Activated naive CD4-positive, alpha-beta T cell treated with anti-CD3 and anti-CD28 coated beads, Interleukin-2, amount 10 ng/mL, durations not matched to agents 7 days and 5 days (primary cell): ENCODE measurements at places on chromosomes 12 and 14.
A peak's percentile ranks its signal among the peaks of the same experiment; 100 is the strongest.

- peak overlapping the region; percentile 68 for H3K4me3 ChIP-seq
- no peak overlapping the region for H3K27ac ChIP-seq
- H3K27me3 ChIP-seq, result peaks cover 47% of the 10 kb centered on the region
Measured at GRCh38 chr12:188910-189621, 24.9 kb downstream of the SLC6A12 start.

- no peaks in the 10 kb centered on the region for H3K4me1 ChIP-seq
- no peak overlapping the region for H3K4me3 ChIP-seq
- DNase-seq, result no peak
- H3K27me3 ChIP-seq, result peaks cover 3% of the 10 kb centered on the region
- H3K36me3 ChIP-seq, result no peaks in the 10 kb centered on the region
- H3K27ac ChIP-seq, result no peak overlapping the region
Measured at GRCh38 chr14:104518659-104519350, 60.8 kb upstream of the C14orf180 start.

DNA sequence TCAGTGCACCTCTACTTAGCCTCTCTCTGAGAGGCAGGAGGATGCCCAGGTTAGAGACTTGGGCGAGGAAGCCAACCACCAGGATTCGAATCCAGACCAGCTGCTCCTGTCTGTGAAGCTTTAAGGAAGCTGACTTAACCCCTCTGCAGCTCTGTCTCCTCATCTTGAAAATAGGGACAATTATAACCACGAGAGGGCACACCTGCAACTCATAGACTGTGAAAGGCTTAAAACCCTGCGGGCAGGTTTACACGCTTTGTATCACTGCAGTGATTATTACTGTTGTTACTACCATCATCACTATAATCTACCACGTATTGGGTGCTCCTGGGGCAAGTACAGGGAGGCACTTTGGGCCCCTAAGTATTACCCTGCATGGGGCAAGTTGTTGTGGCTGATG lies 379.8 kb downstream of the VRK1 start:
- peaks cover 26% of the 10 kb centered on the region for H3K4me1 ChIP-seq
- H3K36me3 ChIP-seq, result peaks cover 2% of the 10 kb centered on the region
- no peak overlapping the region for H3K27ac ChIP-seq
- H3K4me3 ChIP-seq, result no peak overlapping the region

GRCh38 chr12:67626156-67626555 lies 22.4 kb upstream of the DYRK2 start:
- H3K27ac ChIP-seq, result no peak overlapping the region
- H3K36me3 ChIP-seq, result peaks cover 21% of the 10 kb centered on the region
- H3K4me3 ChIP-seq, result no peak overlapping the region
- H3K4me1 ChIP-seq, result peaks cover 32% of the 10 kb centered on the region

- DNase-seq, result no peak
- no peaks in the 10 kb centered on the region for H3K4me1 ChIP-seq
- H3K36me3 ChIP-seq, result no peaks in the 10 kb centered on the region
Measured at GRCh38 chr14:30482276-30482675, 76.7 kb upstream of the G2E3 start.

- no peaks in the 10 kb centered on the region for H3K27me3 ChIP-seq
- H3K36me3 ChIP-seq, result peaks cover 22% of the 10 kb centered on the region
- peaks cover 71% of the 10 kb centered on the region for H3K4me1 ChIP-seq
- peak overlapping the region; percentile 47 for H3K4me3 ChIP-seq
Measured at GRCh38 chr12:104740668-104741067, 217.4 kb downstream of the SLC41A2 start.

GRCh38 chr14:54737132-54737711 lies 165.4 kb downstream of the GCH1 start:
- peaks cover 20% of the 10 kb centered on the region for H3K27me3 ChIP-seq
- peaks cover 6% of the 10 kb centered on the region for H3K36me3 ChIP-seq
- peaks cover 55% of the 10 kb centered on the region for H3K4me1 ChIP-seq
- no peak overlapping the region for H3K4me3 ChIP-seq
- H3K27ac ChIP-seq, result peak overlapping the region; percentile 70

- no peak overlapping the region for H3K4me3 ChIP-seq
- no peaks in the 10 kb centered on the region for H3K4me1 ChIP-seq
- no peak overlapping the region for H3K27ac ChIP-seq
- peaks cover 3% of the 10 kb centered on the region for H3K27me3 ChIP-seq
- no peak for DNase-seq
Measured at GRCh38 chr14:68571114-68571591, 221.7 kb downstream of the ZFP36L1 start.

DNA sequence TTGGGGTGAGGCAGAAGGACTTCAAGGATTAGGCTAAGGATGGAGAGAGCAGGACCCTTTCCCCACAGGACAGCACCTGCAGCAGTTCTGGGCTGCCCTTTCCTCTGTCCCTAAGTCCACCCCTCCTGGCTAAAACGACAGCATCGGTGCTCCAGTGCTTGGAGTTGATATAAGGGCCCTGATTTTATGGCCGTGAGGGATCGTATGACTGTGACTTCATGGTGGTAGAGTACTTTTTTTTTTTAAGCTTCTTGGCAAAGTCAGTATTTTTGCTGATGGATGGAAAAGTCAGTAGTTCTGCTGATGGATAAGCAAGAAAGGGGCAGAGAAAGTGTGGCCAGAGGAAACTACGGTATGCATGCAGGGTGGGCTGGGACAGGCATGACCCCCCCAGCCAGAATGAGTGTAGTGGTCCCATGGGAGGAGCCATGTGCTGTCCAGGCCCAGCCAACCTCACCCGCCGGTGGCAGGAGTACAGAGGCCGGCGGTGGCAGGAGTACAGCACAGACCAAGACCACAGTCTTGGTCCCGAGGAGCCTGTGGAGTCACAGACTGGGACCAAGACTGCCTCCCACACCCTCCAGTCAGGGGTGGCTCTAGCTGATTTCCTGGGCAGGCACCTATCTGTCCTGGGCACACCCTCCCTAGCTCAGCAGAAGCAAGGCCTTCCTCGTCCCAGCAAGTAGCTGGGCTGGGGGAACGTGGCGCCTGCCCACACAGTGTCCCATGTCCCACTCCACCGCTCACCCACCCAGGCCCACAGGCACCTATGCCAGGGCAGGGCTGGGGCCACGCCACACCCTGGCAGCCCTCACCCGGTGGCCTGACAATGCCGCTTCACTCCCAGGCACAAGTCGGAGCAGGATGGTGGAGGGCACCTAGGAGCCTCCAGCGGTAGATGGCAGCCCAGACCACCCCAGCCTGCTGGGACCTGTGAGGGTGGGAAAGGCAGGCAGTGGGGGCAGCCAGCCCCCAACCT lies 46.3 kb downstream of the CCDC88C start:
- DNase-seq, result no peak
- peaks cover 99% of the 10 kb centered on the region for H3K4me1 ChIP-seq
- peaks cover 37% of the 10 kb centered on the region for H3K36me3 ChIP-seq
- no peaks in the 10 kb centered on the region for H3K27me3 ChIP-seq

DNA sequence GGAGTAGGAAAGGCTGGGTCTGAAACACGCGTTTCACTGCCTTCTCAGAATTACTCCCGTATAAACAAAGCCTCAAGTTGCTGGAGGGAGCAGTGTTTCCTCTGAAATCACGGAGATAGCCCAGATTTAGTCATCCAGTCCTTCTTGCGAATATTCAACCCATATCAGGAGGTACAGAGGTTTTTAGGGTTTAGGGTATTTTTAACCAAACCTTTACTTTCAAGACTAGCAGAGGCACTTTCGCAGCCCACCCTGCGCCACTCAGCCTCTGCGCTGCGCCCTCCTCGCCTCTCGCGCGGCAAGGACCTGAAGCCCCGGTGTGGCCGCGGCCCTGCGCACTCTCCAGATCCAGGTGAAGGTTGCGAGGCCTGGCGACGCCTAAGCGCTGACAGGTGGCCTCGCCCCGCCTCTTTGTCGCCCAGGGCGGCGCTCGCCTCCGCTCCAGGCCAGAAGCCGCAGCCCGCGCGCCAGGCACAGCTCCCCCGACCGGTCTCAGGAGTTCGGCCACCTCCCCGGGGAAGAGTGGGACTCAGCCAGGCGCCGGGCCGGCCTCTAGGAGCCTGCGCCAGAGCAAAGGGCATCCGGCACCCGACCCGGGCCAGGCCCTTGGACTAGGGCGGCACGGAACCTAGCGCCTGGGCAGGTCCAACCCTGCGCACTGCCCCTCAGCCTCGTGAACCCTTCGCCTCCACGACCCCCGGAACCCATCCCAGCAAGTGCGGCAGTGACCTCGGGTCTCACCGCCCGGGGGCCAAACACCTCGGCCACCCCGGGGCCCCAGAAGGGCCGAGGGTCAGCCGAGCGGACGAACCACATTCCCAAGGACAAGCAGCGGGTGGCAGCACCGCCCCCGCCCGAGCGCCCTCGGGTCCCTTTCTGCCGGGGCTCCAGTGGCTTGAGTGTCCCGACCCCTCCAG lies 1.8 kb upstream of the SAMD4A start:
- H3K27ac ChIP-seq, result peak overlapping the region; percentile 77
- peaks cover 48% of the 10 kb centered on the region for H3K27me3 ChIP-seq
- peak overlapping the region; percentile 74 for H3K4me3 ChIP-seq
- peaks cover 21% of the 10 kb centered on the region for H3K4me1 ChIP-seq
- H3K36me3 ChIP-seq, result no peaks in the 10 kb centered on the region
- DNase-seq, result peak; percentile 64

DNA sequence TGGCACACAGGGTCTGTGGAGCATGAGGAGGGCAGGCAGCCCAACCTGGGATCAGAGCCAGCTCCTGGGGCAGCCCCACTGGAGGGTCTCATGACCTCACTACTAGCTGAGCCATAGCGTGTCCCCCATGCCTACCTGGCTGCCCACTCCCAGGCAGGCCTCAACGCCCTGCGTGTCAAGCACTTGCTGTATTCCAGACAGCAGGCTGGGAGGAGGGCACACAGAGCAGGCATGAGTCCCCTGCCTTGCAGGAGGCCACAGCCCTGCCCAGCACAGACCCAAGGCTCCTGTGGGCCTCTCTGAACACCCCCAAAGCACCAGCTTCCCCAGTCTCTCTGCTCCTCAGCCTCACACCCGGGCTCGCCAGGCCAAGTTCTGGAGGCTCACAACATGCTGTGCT lies 64.0 kb downstream of the IQSEC3 start:
- H3K4me1 ChIP-seq, result no peaks in the 10 kb centered on the region
- H3K27me3 ChIP-seq, result peaks cover 29% of the 10 kb centered on the region
- no peak overlapping the region for H3K27ac ChIP-seq
- no peak overlapping the region for H3K4me3 ChIP-seq
- no peaks in the 10 kb centered on the region for H3K36me3 ChIP-seq
- no peak for DNase-seq

GRCh38 chr12:124861492-124861891 lies 2.2 kb downstream of the SCARB1 start:
- no peak overlapping the region for H3K27ac ChIP-seq
- H3K27me3 ChIP-seq, result peaks cover 16% of the 10 kb centered on the region
- no peak for DNase-seq
- peaks cover 16% of the 10 kb centered on the region for H3K4me1 ChIP-seq
- H3K36me3 ChIP-seq, result no peaks in the 10 kb centered on the region
- no peak overlapping the region for H3K4me3 ChIP-seq

- peaks cover 8% of the 10 kb centered on the region for H3K27me3 ChIP-seq
- H3K27ac ChIP-seq, result no peak overlapping the region
- DNase-seq, result no peak
- H3K4me1 ChIP-seq, result no peaks in the 10 kb centered on the region
Measured at GRCh38 chr12:91387461-91388134, 205.0 kb upstream of the DCN start.

GRCh38 chr12:30417697-30418231 lies 277.9 kb downstream of the IPO8 start:
- no peak overlapping the region for H3K27ac ChIP-seq
- no peaks in the 10 kb centered on the region for H3K27me3 ChIP-seq
- H3K36me3 ChIP-seq, result no peaks in the 10 kb centered on the region

DNA sequence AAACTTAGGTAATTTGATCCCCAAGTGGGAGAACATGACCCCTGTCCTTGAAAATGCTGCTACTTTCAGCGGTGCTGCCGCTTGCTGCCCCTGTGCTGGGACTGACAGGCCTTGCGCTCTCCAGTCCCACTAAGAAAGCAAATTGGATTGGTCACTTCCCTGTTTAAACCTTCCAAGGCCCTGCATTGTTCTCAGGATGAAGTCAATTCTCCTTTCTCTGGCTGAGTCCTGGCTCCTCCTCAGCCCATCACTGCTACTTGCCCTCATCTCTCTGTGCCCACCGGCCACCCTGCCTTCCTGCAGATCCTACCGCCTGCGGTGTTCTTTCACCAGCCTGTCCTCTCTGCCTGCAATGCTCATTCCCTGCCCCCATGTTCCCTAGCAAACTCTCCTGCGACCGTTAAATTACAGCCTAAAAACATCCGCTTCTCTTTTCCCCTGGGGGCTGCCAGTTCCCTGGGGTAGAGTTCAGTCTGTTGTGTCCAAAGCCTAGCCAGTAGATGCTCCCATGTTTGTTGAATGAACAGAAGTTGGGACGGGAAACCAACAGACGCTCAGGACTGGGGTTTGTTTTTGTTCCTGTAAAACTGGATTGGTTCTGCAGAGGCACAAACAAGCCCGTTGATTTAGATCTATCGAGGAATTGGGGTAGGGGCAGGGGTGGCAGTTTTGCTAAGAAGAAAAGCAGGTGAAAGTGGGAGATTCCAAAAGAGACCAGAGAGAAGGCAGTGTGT lies 127.3 kb upstream of the HIF1A start:
- peak overlapping the region; percentile 78 for H3K27ac ChIP-seq
- peaks cover 13% of the 10 kb centered on the region for H3K36me3 ChIP-seq
- H3K27me3 ChIP-seq, result peaks cover 10% of the 10 kb centered on the region

DNA sequence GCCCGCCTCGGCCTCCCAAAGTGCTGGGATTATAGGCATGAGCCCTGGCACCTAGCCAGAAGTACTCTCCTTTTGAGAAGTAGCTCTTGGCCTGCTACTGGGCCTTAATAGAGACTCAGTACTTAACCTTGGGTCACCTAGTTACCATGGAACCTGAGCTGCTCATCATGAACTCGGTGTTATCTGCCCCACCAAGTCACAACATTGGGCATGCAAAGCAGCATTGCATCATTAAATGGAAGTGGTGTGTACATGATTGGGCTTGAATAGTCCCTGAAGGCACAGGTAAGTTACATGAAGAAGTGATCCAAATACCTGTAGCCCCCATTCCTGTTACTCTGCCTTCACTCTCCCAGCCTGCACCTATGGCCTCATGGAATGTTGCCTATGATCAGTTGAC lies 18.0 kb upstream of the ATF7 start:
- no peaks in the 10 kb centered on the region for H3K36me3 ChIP-seq
- H3K27ac ChIP-seq, result no peak overlapping the region
- H3K4me3 ChIP-seq, result no peak overlapping the region
- DNase-seq, result no peak
- H3K27me3 ChIP-seq, result peaks cover 7% of the 10 kb centered on the region
- H3K4me1 ChIP-seq, result no peaks in the 10 kb centered on the region

- H3K36me3 ChIP-seq, result no peaks in the 10 kb centered on the region
- no peak overlapping the region for H3K4me3 ChIP-seq
- peaks cover 35% of the 10 kb centered on the region for H3K27me3 ChIP-seq
- H3K4me1 ChIP-seq, result peaks cover 14% of the 10 kb centered on the region
- H3K27ac ChIP-seq, result no peak overlapping the region
Measured at GRCh38 chr14:92259613-92260357, 63.2 kb upstream of the SLC24A4 start.

- no peaks in the 10 kb centered on the region for H3K4me1 ChIP-seq
- H3K27ac ChIP-seq, result no peak overlapping the region
- no peak for DNase-seq
- H3K4me3 ChIP-seq, result no peak overlapping the region
- H3K27me3 ChIP-seq, result no peaks in the 10 kb centered on the region
Measured at GRCh38 chr12:81416571-81416970, 338.7 kb downstream of the ACSS3 start.
